ENCODE measurements at places on chromosomes 5 and 9.

- no peak for DNase-seq
Measured at GRCh38 chr9:128921881-128922763, 1.3 kb downstream of the PHYHD1 start.

GRCh38 chr9:113911850-113912557, 35.9 kb downstream of the ZNF618 start:
- no peak for DNase-seq

GRCh38 chr5:589173-589572, 23.0 kb upstream of the CEP72 start:
- no peak for DNase-seq

- DNase-seq, result no peak
Measured at GRCh38 chr9:114030364-114030763, 47.7 kb downstream of the AMBP start.

DNA sequence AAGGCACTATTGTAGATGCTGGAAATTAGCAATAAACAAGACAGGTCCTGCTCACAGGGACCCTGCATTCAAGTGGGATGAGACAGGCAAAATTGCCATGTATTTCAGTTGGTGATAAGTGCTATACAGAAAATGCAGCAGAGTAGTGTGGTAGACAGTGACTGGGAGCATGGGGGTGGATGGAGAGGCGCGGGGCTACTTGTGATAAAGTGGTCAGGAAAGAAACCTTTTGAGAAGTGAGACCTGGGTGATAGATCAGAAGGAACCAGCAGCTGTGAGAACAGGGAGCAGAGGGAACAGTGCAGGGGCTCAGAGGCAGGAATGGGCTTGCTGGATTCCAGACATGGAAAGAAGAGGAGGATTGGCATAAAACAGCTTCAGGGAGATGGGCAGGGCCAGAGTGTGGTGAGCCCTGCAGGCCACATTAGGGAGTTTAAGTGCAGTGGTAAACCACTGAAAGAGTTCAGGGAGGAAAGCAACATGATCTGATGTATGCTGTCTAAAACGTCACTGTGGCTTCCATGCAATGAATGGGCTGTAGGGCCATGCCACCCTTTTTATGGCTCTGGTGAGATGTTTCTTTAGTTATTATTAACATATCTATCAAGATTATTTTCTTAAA, 7.3 kb downstream of the CRHBP start:
- no peak for DNase-seq

- DNase-seq, result no peak
Measured at GRCh38 chr9:136626066-136626725, 36.5 kb upstream of the EGFL7 start.

- DNase-seq, result no peak
Measured at GRCh38 chr5:158414333-158414762, 555.4 kb upstream of the CLINT1 start.

DNA sequence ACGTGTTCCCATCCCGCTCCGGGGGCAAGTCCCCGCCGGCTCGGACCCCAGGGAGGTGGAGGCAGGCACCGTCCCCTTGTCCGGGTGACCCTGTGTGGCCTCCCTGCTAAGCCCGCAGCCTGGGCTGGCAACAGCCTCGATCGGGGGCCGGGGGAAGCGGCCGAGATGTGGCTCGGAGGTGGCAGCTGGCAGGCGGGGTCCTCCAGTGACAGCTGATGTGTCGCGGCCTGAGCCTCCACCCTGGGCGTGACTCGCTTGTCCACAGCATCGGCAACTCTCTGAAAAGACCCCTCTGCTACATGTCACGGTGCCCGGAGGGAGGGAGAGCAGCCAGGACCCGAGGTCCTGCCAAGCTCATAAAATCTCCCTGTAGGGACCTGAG, 124.8 kb upstream of the IRX4 start:
- DNase-seq, result no peak

- DNase-seq, result no peak
Measured at GRCh38 chr5:178201221-178201926, 3.0 kb upstream of the HNRNPAB start.

- no peak for DNase-seq
Measured at GRCh38 chr9:90579181-90579580, 63.4 kb downstream of the DIRAS2 start.

DNA sequence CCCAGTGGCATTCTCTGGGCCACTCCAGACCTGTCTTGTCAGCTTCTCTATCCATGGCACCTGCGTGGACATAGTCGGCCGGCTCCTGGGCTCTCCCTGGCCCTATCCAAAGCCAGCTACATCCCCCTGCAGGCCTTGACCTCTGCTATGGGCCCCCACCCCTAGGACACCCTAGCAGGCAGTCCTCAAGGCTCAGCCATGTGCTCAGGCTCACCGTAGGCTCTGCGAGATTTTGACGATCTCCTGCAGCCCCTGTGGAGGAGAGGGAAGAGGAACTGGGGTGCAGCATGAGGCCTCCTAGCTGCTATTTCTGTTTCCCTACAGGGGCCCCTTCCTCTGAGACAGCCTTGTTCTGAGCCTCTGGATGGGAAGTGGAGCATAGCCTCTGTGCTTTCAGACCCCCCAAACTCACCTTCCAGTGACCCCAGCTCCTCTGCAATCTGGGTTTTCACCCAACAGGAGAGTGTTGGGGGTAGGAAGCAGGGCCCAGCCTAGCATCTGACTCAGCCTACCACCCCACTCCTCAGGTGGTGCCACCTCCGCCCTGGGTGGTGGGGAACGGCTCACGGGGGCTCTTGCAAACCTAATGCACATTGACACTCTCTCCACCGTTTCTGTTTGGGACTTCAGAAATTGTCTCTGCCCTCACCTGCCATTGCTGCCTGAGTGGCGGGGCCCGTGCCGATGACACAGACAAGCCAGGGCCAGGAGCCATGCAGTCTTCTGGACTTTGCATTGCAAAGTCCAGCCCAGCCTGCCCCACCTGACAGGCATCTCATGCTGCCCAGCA, 36.7 kb downstream of the HRH2 start:
- no peak for DNase-seq

GRCh38 chr5:35136386-35136785, 88.6 kb upstream of the AGXT2 start:
- DNase-seq, result peak; percentile 4

DNA sequence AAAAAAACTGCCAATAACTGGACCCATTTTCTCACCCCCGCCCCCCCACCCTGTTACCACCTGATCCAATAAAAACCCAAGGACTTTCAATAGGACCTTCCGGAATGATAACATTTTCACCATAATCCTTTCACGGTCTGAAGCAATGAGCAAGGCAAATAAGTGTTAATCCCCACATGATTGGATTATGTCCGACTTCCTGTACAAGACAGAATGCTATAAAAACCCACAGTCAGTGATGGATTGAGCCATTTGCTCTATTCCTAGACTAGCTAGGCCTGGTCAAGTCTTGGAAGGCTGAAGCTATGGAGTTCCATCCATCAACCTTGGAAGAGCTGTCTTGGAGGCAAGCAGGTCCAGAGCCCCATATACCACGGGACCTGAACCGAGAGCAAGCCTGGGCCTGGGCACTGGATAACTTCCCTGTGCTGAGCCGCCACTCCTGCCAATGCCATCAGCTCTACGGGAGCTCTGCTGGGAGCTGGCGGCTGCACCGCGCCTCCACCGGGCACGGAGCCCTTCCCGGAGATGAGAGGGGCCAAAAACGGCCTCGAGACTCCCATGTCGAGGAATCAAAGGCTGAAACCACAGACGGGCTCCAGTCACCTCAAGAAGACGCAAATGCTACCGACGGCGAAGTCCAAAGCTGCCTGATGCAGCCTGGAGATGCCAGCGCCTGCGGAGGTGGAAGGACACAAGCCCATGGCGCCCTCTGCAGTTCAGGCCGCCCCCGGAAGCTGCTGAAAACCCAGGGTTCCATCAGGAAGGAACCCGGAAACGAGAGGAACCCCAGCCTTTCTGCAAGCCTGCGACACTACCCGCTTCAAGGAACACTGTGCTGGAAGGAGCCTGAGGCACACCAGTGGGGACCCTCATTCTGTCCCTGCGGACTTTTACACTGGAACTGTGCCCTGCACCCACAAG, 69.2 kb downstream of the ANXA2R start:
- DNase-seq, result no peak

All from activated naive CD4-positive, alpha-beta T cell treated with Interleukin-2 at 50 U/mL for 16 hours (primary cell).